ENCODE measurements at places on chromosomes 7 and 10.

DNA sequence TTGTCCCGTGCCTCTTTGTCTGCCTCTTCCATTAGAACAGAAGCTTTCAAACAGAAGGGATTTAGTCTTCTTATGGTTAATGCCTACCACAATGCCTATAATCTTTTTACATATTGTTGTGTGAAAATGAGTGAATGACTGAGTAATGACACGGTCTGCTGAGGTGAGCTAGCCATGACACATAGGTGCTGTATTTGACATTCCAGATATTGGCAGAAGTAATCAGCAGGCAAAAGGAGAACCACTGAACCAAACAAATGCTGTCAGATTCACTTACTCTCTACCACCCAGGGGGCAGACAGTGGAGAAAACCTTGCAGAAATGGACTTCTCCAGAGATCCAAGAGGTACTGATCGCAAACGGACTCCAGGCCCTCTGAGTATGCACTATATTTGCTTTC is 377.2 kb upstream of the VWC2 start:
- H3K36me3 ChIP-seq, result no peaks in the 10 kb centered on the region
- no peak for DNase-seq
- no peaks in the 10 kb centered on the region for H3K4me1 ChIP-seq
- H3K27ac ChIP-seq, result no peak overlapping the region

- H3K4me3 ChIP-seq, result no peak overlapping the region
- no peaks in the 10 kb centered on the region for H3K27me3 ChIP-seq
- no peak overlapping the region for H3K27ac ChIP-seq
- H3K4me1 ChIP-seq, result no peaks in the 10 kb centered on the region
- DNase-seq, result no peak
- no peaks in the 10 kb centered on the region for H3K36me3 ChIP-seq
Measured at GRCh38 chr10:125409756-125410155, 249.4 kb upstream of the CTBP2 start.

DNA sequence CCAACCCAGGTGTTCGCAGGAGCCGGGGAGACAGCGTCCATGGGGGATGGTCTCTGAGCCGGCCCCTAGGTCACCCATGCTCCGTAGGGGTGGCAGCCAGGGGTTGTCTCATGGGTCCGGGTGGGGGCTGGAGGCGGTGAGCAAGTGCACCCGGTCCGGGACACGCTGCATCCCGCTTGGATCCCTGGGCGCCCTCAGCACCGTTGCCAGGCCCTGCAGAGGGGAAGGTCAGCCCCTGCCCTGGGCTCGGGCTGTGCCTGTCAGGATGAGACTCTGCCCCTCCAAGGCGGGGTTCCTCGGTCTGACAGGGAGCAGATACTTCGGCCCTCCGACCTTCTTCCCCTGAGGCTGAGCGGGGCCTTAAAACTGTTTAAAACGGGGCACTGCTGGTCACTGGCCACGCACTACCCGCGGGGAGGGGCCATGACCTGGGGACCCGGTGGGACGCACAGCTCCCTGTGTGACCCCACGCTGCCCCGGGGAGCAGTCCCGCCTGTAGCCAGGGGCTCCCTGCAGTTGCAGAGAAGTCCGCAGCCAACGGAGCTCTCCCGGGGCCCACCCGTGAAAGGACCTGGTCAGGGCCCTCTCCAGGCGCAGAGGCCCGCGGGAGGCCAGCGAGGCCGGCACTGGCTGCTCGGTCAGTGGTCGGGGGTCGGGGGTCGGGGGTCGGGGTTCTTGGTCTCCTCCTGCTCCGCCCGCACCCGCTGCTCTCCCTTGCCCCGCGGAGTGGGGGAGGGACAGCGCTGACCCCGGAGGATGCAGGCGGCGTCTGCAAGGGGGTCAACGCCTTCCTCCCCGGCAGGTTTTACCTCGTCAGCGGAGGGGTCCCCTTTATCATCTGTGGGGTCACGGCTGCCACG is 33.4 kb upstream of the KNDC1 start:
- H3K27ac ChIP-seq, result no peak overlapping the region
- H3K4me1 ChIP-seq, result peaks cover 2% of the 10 kb centered on the region
- H3K4me3 ChIP-seq, result no peak overlapping the region
- H3K27me3 ChIP-seq, result peaks cover 6% of the 10 kb centered on the region
- no peaks in the 10 kb centered on the region for H3K36me3 ChIP-seq

GRCh38 chr7:29127527-29127926 is 18.8 kb downstream of the CPVL start:
- peaks cover 4% of the 10 kb centered on the region for H3K27me3 ChIP-seq
- H3K27ac ChIP-seq, result no peak overlapping the region
- no peaks in the 10 kb centered on the region for H3K4me1 ChIP-seq

GRCh38 chr7:159157714-159158113 is 13.0 kb upstream of the VIPR2 start:
- H3K36me3 ChIP-seq, result no peaks in the 10 kb centered on the region

- H3K4me3 ChIP-seq, result no peak overlapping the region
- peaks cover 8% of the 10 kb centered on the region for H3K36me3 ChIP-seq
- H3K27ac ChIP-seq, result no peak overlapping the region
Measured at GRCh38 chr7:43625980-43626379, 43.1 kb downstream of the STK17A start.

GRCh38 chr7:25595996-25596395 is 367.7 kb upstream of the NPVF start:
- H3K36me3 ChIP-seq, result no peaks in the 10 kb centered on the region
- no peak overlapping the region for H3K27ac ChIP-seq
- no peak for DNase-seq

GRCh38 chr10:5694573-5694972 is 9.9 kb downstream of the TASOR2 start:
- peaks cover 10% of the 10 kb centered on the region for H3K4me1 ChIP-seq
- no peak overlapping the region for H3K4me3 ChIP-seq
- DNase-seq, result no peak
- no peak overlapping the region for H3K27ac ChIP-seq
- no peaks in the 10 kb centered on the region for H3K36me3 ChIP-seq

- H3K27ac ChIP-seq, result peak overlapping the region; percentile 15
- H3K27me3 ChIP-seq, result no peaks in the 10 kb centered on the region
- H3K4me3 ChIP-seq, result no peak overlapping the region
- peaks cover 10% of the 10 kb centered on the region for H3K4me1 ChIP-seq
- H3K36me3 ChIP-seq, result peaks cover 14% of the 10 kb centered on the region
- DNase-seq, result peak; percentile 38
Measured at GRCh38 chr7:92717993-92718716, 118.2 kb downstream of the CDK6 start.

- no peaks in the 10 kb centered on the region for H3K36me3 ChIP-seq
- H3K4me1 ChIP-seq, result no peaks in the 10 kb centered on the region
- DNase-seq, result no peak
- H3K27ac ChIP-seq, result peak overlapping the region; percentile 38
Measured at GRCh38 chr7:70208236-70209063, 610.2 kb downstream of the AUTS2 start.
